Left cardiac atrium (tissue), 4 donors: ENCODE measurements at places on chromosomes 1 and 21.

DNA sequence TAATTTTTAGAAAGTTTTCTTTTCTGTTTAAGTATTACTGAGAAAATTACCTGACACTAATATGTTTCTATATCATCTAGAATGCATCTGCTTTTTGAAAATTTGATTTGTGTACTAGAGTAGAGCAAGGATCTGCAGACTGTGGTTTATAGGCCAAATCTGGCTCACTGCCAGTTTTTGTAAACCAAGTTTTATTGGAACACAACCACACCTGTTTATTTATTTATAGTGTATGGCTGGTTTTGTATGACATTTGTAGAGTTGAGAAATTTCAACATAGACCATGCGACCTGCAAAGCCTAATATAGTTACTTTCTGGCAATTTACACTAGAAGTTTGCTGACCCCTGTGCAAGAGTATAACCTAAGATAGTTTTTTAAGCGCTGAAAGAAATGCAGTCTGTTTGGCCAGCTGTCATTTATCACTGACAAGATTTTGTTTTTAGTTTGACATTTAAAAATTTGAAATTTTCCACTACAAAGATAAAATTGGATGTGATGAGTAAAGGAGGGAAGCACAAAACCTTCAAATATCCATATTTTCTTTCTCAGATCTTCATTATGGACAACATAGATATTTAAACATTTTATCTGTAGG is 36.1 kb upstream of the CACYBP start:
- no peak for DNase-seq

GRCh38 chr1:8704866-8705506 is 112.5 kb downstream of the RERE start:
- no peak for DNase-seq

DNA sequence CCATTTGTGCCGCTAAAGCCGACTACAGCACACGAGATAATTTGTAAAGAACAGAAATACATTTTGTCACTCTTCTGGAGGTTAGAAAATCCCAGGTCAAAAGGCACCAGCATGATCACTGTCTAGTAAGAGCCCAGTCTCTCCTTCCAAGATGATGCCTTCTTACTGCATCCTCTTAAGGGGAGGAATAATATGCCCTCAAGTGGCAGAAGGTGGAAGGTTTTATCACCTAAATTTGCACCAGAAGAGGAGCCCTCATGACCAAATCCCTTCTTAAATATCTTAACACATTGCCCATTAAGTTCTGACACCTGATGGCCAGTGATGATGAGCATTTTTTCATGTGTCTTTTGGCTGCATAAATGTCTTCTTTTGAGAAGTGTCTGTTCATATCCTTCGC is 326.7 kb upstream of the RGS18 start:
- no peak for DNase-seq

DNA sequence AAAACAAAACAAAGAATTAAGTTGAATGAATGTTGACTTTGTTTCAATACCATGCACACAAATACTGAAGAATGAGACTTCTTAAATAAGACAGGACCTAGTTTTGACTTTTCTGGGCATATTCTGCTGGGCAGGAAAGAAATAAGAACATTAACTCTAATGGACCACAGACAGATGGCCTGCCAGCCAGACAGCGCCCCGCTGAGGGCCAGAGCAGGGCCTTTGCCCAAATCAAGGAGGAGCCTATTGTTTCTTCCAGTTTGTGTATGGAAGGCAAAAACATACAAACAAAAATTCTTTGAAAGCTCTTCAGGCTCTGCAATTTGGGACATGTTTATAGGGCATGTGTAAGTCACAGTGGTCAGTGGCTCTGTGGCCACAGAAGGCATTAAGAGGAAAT is 44.4 kb upstream of the KIF26B start:
- DNase-seq, result no peak

- no peak for DNase-seq
These were observed 7.3 kb downstream of the GLMN start for GRCh38 chr1:92291372-92291999.

- no peak for DNase-seq
These were observed 4.6 kb downstream of the IFFO2 start for GRCh38 chr1:18951818-18952391.

DNA sequence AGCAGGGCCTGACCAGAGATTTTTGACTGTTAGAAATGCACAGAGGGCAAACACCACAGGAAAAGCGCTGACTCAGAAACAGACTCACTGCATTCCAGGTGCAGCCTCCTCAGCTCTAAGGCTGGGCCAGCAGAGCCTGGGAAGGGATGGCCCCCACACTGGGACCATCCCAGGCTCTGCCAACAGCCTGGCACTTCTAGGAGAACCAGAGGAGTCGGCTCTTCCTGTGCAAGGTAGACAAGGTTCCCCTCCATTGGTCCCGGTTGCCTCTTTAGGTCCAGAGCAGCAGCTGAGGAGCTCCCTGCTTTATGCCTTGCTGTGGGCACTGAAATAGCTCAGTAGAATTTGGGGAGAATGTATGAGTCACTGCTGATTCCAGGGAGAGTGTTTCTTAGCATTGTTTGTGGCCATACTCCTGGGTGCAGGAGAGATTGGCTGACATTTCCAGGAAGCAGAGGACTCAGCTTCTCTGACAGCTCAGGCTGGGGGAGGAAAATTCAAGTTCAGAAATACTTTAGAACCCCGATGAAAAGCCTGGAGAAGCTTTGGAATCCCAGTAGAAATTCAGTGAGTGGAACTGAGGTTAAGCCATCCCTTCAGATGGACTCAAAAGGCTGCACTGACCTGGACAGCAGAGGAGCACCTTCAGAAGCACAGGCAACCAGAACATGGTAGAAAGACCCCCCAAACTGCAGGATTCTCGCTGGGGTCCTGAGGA is 19.7 kb downstream of the PRAMEF1 start:
- DNase-seq, result no peak

GRCh38 chr1:168567007-168567406 is 9.4 kb upstream of the XCL1 start:
- no peak for DNase-seq

DNA sequence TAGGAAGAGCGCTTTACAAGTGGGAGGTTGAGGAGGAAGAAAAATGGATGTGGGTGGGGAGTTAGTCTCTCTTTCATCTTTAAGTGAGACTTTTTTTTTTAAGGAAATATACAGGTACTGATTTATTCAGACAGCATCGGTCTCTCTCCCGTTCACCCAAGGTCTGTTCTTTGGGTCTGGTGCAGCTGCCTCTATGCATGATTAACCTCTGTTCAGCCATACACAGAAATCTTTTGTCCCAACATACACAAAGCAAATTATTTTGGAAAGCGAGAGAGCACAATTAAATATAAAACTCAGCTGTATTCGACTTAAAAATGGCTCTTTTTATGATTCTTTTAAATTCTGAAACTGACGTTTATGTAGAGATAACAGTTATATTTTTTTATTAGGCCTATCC is 11.0 kb downstream of the PROX1 start:
- DNase-seq, result no peak

GRCh38 chr1:216566641-216567205 is 143.5 kb upstream of the USH2A start:
- DNase-seq, result no peak

DNA sequence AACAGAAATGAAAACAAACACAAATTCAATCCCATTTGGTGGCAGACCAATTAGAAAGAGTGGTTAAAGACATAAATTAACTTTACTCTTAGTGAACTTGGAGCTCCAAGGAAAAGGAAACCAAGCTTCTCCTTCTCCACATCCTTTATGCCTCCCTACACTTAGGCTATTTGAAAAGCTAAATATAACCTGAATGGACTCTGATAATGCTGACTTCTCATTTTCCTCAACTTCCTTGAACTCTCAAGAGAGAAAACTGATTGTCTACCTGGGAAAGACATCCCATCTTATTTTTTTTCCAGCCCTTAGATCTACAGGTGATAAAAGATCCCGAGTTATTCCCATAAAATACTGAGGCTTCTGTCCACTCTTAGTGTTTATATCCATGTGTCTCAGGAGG is 178.4 kb upstream of the SPAG17 start:
- no peak for DNase-seq

DNA sequence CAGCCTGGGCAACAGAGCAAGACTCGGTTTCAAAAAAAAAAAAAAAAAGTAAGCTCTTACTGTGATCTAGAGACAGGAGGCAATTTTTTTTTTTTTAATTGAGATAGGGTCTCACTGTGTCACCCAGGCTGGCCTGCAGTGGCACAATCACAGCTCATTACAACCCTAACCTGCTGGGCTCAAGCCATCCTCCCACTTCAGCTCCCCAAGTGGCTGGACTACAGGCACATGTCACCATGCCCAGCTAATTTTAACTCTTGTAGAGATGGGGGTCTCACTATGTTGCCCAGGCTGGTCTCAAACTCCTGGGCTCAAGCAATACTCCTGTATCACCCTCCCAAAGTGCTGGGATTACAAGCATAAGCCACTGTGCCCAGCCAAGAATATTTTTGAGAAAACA is 7.4 kb downstream of the RPL22 start:
- DNase-seq, result no peak

- DNase-seq, result no peak
These were observed 65.7 kb downstream of the TLR5 start for GRCh38 chr1:223077247-223077833.

DNA sequence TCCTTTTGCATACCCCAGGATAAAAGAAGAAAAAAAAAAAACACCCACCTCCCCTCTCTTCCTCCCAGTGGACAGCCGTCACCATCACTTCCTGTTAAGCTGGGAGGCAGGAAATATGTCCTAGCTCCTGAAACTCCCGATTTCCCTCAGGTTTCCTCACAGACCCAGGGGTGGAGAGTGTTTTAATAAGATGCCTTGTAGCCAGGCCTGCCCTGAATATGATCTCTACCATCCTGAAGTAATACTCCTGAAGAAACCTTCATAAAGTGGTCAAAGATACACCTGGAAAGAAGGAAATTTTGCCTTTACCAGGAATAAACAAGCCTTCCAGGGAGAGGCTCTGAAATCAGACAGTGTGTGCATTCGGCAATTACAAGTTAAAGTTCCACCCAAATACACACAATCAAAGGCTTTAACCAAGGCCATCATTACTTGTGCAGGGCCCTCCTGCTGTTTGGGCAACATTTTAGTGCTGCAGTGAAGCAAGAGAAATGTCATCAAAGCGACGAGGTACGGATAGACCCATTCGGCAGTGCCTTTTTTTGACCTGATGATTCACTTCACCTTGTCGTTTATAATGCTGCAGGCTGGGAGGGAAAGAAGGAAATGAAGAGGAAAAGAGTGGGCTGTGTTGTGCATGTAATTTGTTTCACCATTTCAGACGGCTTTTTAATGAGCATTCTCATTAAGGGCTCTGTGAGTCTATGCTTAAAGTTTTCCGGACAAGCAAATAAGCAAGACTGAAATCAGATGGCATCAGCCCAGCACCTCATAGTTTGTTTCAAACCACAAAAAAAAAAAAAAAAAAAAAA is 41.0 kb upstream of the RASAL2 start:
- no peak for DNase-seq

GRCh38 chr1:32806290-32806689 is 10.9 kb downstream of the YARS1 start:
- no peak for DNase-seq

DNA sequence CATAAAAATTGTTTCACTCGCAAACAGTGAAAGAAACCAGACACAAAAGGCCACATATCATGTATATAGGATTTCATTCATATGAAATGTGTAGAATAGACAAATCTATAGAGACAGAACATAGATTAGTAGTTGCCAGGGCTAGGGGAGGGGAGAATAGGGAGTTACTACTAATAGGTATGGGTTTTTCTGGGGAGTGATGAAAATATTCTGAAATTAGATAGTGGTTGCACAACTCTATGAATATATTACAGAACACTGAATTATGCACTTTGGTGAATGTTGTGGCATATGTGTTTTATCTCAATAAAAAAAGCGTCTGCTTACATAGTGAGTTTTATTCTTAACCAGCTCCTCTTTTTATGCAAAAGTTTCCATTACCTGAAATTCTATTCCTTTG is 21.6 kb downstream of the SYT14 start:
- no peak for DNase-seq

GRCh38 chr1:226489718-226490425 is 58.7 kb upstream of the STUM start:
- no peak for DNase-seq

DNA sequence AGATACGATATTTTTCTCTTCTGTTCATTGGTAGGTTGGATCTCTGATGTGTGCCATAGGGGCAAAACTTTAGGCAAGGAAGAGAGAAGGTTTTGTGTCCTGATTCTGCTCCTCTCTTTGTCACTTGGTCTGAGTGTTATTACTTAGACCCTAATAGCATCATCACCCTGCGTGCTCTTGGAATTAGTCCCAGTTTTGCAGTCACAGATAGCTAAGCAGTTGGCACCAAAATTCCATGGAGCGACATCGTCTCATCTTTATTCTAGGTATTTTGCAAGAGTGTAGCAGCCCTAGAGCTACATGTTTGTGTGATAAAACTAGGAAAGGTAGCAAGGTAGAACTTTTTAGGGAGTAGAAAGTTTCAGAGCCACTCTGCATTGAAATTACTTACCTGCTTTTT is 23.8 kb downstream of the PIP5K1A start:
- DNase-seq, result no peak

DNA sequence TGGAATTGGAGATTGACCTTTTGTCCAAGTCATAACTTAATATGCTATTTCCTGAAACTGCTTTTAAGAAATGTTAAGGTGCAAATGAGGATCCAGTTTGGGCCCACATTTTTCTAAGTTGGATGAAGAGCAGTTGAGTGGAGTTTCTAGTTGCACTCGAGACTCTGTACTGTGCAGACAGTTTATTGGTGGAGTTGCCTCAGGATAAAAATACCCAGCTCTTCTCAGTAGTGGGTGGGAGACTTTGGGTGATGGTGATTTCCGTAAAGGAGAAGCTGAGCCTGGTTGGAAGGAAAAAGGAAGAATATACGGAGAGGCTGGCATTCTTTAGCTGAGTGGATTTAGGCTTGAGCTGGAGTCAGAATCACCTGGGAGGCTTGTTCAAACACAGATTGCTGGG is 49.9 kb downstream of the CAMTA1 start:
- DNase-seq, result no peak

DNA sequence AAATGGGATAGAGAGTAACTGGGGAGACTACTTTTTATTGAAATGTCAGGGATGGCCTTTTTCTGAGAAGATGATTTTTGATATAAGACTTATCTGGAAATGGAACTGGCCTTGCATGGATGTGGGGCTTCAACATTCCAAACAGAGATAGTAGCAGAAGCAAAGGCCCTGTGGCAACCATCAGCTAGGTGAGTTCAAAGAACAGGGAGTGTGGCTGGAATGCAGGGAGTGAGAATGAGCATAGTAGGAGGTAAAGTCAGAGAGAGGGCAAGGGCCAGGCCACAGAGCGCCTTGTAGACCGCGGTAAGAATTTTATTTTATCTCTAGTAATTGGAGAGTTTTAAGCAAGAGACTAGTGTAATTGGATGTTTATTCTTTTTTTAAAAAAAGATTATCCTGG is 227.0 kb upstream of the B3GALT2 start:
- no peak for DNase-seq

DNA sequence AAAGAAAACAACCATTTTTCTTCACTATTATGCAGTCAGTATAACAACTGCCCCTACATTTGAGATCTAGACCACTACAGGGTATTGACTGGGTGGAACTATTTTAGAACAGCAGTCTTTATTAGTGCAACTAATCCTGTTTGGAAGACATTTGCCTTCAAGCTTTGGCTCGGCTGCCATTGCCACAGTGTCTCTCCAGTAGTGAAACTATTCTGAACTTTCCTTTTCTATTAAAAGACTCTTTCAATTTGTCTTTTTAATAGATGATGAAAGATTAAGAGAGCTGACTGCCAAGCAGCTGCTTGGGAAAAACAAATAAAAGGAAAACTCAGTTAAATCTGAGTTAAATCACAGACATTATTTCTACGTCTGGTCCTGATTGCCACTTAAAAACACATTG is 49.3 kb downstream of the LPGAT1 start:
- no peak for DNase-seq
